ENCODE measurements at places on chromosomes 1 and 21.
A peak's percentile ranks its signal among the peaks of the same experiment; 100 is the strongest.

- peak; percentile 7 for DNase-seq
Measured at GRCh38 chr1:181739214-181739613, 255.9 kb downstream of the CACNA1E start.

DNA sequence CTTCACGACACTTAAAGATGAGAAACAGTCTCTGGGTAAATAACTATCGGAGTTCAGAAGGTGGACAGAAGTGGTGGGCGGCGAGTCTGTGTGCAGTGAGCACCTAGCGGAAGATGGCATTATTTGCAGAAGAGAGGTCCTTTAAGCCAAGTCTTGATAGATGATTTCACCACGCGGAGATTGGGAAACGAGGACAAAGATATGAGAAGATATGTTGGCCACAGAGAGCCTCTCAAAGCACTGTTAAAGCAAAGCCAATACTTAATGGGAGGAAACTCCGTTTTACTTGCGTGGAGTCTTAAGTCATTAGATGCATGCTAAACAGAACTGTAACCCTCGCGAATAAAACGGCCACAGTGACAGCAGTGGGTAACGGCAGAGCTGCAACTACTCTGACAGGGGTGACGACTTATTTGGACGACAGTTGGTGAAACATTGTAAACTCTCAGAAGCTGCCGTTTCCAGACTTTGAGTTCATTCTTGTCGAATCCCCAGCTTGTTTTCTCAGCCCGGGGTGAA lies 577 bp upstream of the CEP350 start:
- no peak for DNase-seq

- peak; percentile 52 for DNase-seq
Measured at GRCh38 chr1:200302192-200302920, 107.5 kb downstream of the ZNF281 start.

GRCh38 chr1:193183019-193183627 lies 3.3 kb downstream of the B3GALT2 start:
- no peak for DNase-seq

GRCh38 chr1:205466595-205467220 lies 10.9 kb upstream of the BLACAT1 start:
- no peak for DNase-seq

- no peak for DNase-seq
Measured at GRCh38 chr1:29237129-29237821, 953 bp downstream of the PTPRU start.

- DNase-seq: no peak
Measured at GRCh38 chr1:172867216-172867818, 183.4 kb downstream of the TNFSF18 start.

GRCh38 chr1:97451944-97452343 lies 468.9 kb downstream of the DPYD start:
- DNase-seq: no peak

- no peak for DNase-seq
Measured at GRCh38 chr1:26829184-26829911, 2.9 kb downstream of the ZDHHC18 start.

DNA sequence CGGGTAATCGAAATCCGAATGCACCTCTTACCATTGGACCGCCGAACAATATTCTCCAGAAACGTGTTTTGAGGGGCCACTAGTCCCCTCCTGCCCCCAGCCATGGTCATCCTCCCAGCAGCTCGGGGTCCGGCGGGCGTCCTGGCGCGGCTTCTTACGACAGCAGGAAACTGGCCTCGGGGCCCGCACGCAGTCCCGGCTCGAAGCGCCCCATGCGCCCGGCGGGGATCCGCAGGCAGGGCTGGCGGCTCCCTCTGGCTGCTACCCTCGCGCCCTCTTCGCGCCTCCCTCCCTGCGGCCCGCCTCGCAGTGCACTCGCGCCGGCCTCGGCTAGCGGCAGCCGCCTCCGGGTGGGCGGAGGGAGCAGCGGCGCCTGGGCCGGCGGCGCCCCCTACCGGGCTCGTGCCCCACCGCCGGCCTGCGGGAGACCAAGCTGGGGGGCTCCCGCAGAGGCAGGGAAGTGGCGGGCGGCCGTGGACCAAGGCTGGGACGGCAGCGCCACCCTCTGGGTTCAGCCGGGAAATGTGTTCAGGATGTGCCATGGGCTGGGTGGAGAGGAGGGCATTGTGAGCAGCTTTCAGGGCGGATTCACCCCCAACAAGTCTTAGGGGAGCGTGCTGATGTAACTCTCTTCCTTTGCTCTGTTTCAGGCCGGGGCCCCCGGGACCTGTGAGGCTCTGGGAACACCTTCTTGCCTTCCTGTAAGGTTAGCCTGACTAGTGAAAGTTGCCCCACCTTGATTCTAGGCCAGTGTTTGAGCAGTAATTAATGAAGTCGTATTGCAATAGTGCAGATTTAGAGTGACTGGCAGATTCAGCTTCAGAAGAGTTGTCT lies at the start of gene KCNH1:
Gene KCNH1 (minus strand): TSS at position 313 of the 834 bp plus-strand sequence. CDS start 203 bp downstream, at position 110.
- peak; percentile 89 for DNase-seq

GRCh38 chr1:19477284-19478249 lies 7.8 kb downstream of the CAPZB start:
- DNase-seq: no peak

- no peak for DNase-seq
Measured at GRCh38 chr1:15436881-15437442, 1.3 kb upstream of the CTRC start.

- DNase-seq: no peak
Measured at GRCh38 chr1:35727434-35728040, 8.9 kb upstream of the C1orf216 start.

- DNase-seq: no peak
Measured at GRCh38 chr1:2802421-2802961, 998 bp upstream of the TTC34 start.

DNA sequence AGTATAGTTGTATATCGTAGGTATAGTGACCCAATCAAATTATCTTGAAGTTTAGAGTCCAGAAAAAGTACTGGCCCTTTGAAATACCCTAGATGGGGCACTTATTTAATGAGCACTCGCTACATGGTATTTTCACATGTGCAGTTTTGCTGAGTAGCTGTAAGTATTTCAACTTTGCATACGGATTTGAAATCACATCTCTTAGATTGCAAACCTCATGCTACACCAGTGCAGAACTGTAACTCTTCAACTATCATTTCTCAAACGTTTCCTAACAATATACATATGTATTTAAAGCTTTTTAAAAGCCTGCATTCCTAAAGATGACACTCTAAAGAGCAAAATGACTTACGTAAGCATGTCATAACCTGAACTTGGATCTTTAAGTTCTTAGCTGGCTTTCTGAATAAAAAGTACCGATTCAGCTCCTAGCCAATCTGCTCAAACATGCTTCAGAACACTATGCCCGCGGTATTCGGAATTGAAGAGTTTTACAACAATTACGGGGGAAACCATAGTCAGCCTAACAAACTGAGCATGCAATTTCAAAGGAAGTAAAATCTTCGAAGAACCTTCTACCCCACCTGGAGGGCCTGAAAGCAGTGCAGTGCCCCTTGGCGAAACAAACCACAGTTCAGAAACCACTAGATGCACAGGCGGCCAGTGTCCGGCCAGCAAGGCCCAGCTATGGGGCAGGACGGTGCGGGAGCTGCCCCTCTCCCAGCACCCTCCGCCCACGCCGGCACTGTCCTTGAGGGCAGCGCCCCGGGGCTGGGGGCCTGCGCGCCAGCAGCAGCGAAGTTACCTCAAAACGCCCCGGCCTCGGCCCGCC lies 863 bp downstream of the FH start:
- no peak for DNase-seq

DNA sequence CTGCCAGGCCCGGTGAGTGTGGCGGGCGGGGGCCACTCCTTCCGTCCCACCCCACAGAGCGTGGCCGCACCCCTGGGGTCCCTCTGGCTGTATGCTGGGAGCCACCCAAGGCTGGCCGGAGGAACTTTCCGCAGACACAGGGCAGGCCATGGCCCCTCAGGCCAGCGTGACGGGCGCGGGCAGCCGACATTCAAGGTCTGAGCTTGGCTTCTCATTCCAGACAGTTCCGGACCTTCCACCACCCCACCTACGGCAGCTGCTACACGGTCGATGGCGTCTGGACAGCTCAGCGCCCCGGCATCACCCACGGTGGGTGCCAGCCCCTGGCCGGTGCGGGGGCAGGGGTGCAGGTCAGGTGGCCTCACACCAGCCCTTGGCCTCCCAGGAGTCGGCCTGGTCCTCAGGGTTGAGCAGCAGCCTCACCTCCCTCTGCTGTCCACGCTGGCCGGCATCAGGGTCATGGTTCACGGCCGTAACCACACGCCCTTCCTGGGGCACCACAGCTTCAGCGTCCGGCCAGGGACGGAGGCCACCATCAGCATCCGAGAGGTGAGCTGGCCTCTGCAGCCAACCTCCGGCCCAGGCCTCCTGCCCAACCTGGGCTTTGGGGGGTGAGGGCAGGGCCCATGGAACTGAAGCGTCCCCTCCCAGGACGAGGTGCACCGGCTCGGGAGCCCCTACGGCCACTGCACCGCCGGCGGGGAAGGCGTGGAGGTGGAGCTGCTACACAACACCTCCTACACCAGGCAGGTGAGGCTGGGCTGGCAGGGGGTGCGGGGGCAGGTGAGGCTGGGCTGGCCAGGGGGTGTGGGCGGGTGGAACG lies 7.3 kb downstream of the SCNN1D start:
- no peak for DNase-seq

- DNase-seq: no peak
Measured at GRCh38 chr21:33268737-33269441, 2.7 kb downstream of the IL10RB start.

- DNase-seq: no peak
Measured at GRCh38 chr1:119653839-119654170, 5.7 kb upstream of the ZNF697 start.

GRCh38 chr1:90210633-90211491 lies 216.0 kb downstream of the ZNF326 start:
- no peak for DNase-seq

DNA sequence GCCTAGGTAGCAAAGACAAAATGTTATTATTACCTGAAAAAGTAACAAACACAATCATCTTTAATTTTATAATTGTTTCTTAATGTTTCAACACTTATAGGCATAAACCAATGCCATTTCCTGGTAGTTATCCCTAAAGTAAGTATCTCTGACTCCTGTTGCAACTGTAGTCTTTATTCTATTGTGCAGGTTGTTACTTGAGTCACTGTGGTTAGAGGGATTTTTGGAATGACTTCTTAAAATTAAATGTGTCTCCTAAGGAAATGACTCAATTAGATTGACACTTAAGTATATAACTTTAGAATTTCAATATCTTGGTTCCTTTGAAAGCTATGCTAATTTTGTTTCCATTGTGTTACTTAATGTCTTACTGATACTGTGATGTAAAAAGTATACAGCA lies 143.9 kb downstream of the PHTF1 start:
- DNase-seq: no peak
